ENCODE measurements at places on chromosomes 7 and 10.
A peak's percentile ranks its signal among the peaks of the same experiment; 100 is the strongest.

GRCh38 chr7:75604408-75604807 lies 112.3 kb downstream of the SPDYE5 start:
- DNase-seq = no peak

- no peak for DNase-seq
Observed at GRCh38 chr7:111224354-111225231, 133.7 kb downstream of the LRRN3 start.

GRCh38 chr7:75854233-75854632 lies 24.6 kb upstream of the RHBDD2 start:
- DNase-seq = no peak

DNA sequence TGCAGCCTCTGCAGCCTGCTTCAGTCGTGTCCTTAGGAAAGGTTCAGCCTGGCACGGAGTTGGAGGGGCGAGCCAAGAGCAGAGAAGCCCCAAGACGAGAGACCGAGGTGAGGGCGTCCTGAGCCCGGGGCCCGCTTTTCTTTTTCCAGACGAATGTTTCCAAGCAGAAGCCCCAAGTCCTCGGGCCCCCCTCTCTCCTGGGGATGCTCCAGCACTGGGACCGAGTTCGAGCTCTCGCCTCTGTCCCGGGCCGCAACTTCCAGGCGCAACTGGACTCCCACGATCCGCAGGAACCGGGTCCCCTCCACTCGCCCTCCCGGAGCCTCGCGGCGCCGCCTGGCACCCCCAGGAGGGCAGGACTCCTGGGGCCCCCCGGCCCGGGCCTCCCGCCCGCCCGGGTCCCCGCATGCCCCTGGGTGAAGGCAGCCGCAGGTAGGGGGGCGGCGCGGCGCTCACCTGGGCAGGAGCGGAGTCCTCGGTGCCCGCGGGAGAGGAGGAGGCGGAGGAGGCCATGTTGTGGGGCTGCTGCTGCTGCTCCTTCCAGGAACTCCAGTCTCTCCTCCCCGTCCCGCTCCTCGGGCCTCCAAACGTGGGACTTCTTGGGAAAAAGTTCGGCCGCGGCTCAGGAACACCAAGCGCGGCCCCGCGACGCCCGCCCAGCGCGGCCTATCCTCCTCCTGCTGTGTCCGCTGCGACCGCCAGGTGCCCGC lies 45.3 kb upstream of the CDK1 start:
- DNase-seq = no peak

- DNase-seq = no peak
Observed at GRCh38 chr10:96337106-96337505, 21.7 kb downstream of the OPALIN start.

- DNase-seq = no peak
Observed at GRCh38 chr7:25295387-25295786, 67.1 kb upstream of the NPVF start.

GRCh38 chr10:75403939-75404814 lies 2.6 kb upstream of the ZNF503 start:
- peak; percentile 57 for DNase-seq

DNA sequence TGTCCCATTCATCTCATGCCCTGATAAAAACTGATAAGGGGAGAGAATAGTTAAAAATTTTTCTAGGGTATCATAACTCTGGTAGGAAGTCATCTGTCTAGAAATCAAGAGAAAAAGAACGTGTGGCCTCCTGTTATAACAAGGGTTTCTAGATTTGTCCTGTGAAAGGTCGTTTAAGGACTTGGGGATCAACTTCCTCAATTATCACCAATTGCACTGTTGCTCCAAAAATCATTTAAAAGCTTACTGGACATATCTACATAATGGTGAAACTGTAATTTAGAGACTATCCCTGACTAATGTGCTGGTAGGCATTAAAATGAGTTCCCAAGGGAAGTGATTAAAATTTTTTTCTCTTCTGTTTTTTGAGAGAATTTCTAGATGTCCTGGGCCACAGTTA lies 58.2 kb downstream of the GPR141 start:
- DNase-seq = no peak

DNA sequence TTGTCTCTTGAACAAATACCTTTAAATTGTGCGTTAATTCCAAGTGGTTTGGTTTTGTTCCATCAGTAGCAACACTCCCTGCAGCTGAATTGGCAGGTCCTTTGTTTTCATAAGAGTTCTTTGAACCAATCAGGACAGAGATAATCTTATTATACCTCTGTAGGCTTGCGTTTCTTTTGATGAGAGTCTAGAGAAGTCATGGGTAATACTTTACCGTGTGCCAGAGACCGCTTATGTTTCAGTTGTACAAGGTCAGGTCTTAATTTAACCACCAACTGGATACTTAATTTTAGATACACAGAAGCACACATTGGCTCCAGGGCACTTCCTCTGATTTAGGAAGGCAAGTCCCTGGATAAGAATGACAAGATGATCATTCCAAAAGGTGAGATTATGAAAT lies at the start of gene ASB15:
ASB15 (plus strand) TSS at position 292 of the 400 bp plus-strand sequence. CDS start 12,682 bp downstream, outside the sequence.
- no peak for DNase-seq

GRCh38 chr7:30974605-30975255 lies 11.0 kb downstream of the GHRHR start:
- peak; percentile 72 for DNase-seq

DNA sequence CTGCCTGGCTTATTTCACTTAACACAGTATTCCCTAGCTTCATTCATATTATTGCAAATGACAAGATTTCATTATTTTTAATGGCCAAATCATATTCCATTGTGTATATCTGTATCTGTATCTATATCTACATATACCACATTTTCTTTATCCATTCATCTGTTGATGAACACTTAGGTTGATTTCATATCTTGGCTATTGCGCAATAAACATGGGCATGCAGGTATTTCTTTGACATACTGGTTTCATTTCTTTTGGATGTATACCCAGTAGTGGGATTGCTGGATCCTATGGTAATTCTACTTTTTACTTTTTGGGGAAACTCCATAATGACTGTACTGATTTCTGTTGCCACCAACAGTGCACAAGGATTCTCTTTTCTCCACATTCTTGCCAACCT lies 68.9 kb upstream of the CREB5 start:
- no peak for DNase-seq

DNA sequence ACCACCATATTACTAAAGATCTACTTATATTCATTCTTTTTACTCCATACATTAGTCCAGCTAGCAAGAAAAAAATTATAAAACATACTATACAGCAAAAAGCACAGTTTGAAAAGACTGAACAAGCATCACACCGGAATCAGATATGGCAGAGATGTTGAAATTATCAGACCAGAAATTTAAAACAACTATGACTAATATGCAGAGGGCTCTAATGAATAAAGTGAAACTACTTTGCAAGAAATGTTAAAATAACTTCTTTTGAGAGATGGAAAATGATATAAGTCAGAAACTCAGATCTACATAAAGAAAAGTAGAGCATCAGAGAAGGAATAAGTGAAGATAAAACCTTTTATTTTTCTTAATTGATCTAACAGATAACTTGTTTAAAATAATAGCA lies 50.9 kb downstream of the SGCE start:
- no peak for DNase-seq

DNA sequence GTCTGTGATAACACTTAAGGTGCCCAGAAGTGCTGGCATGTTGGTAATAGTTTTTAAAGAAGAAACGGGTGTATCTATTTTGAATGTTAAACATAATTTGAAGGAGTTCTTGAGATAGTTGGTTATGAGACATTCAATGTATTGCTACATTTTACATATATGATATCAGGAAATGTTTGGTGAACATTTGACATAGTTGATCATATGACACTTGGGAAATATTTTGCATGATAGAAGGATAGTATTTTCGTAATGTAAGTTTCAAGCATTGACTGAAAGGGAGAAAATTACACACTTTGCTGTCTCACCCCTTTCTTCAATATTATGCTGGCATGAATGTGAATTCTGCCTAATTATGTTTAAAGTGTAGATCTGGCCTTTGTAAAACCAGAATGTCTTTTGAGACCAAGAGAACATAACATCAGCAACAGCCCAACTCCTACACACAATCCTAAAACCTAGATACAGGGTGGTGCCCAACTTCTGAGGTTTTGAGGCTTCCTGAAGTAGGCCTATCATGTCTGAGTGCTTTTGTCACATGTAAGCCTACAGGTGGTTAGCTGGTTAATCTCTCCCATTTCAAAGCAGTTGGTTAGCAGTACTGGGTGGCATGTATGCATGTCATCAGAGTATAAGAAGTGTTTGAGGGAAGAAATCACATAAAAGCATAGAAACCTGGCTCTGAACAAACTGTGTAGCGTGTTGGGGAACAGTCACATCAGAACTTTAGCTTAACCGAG lies 2.1 kb downstream of the ADD3 start:
- no peak for DNase-seq

DNA sequence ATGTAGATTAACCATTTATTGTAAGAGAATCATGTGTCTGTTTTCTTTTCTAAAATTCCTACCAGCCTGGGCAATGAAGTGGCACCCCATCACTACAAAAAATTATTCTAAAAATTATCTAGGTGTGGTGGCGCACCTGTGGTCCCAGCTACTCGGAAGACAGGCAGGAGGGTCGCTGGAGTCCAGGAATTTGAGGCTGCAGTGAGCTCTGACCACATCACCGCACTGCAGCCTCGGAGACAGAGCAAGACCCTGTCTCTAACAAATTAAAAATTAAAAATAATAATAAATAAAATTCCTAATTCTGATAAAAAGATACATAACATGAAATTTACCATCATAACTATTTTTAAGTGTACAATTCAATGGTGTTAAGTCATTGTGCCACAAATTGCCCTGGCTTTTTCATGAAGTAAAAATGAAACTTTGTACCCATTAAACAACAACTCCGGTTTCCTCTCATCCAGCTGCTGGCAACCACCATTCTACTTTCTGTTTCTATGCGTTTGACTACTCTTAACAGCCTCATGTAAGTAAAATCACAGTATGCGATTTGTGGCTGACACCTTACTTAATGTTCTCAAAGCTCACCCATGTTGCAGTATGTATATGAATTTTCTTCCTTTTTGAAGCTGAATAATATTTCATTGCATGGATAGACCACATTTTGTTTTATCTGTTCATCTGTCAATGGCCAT lies 20.6 kb upstream of the USP6NL start:
- DNase-seq = no peak

DNA sequence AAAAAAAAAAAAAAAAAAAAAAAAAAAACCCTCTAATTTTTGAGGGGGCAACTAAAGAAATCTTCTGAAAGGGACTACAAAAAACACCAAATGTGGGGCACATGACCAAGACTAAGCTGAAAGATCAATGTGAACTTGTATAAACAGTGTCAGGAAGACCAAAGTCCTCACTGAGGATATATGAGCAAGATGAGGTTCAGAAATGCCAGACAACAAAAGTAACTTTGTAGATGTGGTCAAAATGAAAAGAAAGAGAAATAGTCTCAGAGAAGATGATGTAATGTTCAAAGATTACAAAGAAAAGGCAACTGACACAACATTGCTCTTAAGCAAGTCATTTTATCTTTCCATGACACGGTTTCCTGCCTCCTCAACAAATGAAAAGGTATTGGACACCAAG lies 48.7 kb upstream of the PTPRZ1 start:
- no peak for DNase-seq

DNA sequence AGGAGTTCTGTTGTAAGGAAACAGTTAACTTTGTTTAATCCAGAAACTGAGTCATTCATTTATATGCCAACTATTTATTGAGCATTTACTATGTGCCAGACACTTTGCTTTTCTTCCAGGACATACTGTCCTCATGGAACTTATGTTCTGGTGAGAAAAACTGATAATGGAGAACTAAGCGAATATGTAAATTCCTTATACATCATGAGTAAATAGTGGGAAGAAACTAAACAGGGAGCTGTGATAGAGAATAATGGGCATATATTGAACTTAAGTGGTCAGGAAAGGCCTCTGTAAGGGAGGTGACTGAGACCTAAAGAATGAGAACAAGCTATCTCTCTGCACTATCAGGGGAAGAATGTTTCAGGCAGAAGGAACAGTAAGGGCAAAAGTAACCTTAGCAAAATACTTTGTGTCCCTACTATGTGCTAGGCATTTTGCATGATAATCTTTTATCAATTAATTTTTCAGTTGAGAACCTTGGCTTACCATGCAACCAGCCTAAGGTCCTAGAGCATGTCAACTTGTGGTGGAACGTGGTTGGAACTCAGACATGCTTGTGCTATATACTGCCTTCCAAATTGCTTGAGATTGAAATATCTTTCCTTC lies 45.4 kb downstream of the ST7 start:
- no peak for DNase-seq

DNA sequence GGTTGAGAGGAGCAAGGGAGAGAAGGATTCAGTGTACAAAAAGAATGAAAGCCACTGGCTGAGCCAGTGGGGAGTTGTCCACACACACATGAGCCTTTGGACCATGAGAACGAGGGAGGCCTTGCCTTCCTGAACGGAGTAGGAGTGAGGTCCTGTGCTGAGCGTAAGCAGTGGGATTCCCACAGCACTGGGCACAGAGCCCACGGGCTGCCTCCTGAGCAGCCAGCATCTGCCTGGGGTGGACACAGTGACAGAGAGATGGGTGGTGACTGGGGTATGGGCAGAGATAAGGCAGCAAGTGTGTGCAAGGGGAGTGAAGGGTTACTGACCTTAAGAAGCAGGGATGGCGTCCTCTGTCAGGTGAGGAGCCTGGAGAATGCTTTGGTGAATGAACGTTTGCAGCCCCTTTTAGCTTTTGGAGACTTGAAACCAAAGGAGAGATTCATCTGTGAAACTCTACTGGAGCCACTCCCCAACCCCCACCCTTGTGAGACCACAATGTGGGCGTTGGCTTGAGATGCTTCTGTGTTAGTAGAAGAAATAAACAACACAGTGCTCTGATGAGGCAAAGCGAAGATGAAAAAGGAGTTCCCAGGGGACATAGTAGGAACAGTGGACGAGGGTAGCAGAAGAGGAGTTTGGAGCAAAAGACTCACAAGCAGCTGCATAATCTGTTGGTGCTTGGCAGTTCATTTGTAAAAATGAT lies 56.5 kb downstream of the FIGNL1 start:
- DNase-seq = no peak

DNA sequence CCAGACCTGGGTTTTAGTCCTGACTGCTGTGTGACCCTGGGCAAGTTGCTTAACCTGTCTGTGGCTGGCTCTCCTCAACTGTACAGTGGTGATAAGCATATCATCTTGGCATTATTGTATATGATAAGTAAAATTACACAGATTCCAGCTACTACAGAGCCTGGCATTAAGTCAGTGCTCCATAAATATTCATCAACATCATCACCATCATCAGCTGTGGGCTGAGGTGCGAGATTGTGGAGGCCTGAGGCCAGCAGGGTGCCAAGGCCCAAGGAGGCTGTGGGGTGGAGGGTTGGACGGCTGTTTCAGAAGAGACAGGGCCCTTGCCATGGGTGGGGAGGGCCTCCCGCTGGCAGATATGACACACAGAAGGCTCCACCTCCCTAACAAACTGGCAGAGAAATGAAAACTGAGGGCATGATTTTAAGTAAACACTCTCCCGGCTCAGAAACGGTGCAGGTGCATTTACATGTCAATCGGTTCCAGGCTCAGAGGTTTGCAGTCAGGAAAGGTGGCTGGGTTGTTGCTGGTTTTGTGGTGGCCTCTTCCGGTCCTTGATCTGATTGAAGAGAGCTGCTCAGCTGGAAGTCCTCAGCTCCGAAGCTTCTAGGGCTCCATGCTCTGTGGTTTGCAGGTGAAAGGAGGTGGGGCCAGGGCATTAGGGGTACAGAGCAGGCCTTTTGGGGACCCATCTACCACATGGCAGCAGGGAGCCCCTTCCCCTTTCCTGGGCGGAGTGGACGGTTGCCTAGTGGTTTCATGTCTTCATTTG lies 10.2 kb downstream of the CRYGN start:
- DNase-seq = no peak

- DNase-seq = no peak
Observed at GRCh38 chr10:55653531-55653930, 707.5 kb downstream of the ZWINT start.

GRCh38 chr7:24580283-24580946 lies 7.2 kb downstream of the PALS2 start:
- DNase-seq = no peak

GRCh38 chr7:123552641-123553040 lies 5.0 kb downstream of the NDUFA5 start:
- DNase-seq = no peak
